Urothelium cell line (cell line): ENCODE measurements at places on chromosomes 16 and 17.

DNA sequence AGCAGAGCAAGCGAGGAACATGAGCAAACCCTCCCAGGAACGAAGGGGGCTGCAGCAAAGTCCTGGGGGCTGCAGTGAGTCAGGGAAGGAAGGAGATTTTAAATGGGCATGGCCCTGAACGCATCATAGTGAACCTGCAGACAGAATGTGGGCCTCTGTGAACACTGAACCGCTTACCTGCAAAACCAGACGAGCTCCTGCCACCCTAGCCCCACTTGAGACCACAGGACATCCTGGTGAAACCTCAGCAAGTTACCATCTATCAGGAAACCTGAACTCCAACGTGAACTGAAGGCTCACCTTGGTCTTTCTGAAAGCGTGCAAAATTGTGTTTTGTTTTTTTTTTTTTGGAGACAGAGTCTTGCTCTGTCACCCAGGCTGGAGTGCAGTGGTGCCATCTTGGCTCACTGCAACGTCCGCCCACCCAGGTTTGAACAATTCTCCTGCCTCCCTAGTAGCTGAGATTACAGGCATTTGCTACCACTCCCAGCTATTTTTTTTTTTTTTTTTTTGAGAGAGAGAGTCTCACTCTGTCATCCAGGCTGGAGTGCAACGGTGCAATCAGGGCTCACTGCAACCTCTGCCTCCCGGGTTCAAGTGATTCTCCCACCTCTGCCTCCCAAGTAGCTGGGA, 30.8 kb downstream of the FANCA start:
- no peak for DNase-seq

DNA sequence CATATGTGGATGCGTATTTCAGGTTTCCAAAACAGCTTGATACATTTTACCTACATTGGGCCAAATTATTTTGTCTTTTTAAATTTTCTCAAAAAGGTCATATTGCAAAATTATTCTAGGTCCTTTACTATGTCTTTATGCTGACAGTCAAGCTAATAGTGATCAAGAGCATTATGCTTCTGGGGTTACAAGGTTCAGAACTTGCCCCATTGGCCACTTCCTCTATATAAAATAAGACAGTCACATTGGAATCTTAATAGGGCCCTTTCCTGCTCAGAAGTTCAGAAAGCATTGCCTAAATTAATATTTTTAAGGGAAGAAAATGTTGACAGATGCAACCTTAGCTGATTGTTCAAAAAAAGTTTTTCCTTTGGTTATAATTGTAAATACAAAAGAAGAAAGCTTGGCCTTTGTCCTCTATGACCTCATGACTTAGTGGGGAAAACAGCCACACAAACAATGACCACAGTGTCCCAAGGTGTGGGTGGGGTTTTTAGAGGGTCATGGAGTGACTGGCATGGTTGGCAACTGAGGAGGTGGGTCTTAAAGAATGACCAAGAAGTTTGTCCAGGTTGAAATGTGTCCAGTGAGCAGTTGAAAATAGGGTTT, 11.8 kb upstream of the RAB11FIP4 start:
- no peak for DNase-seq

- no peak for DNase-seq
Measured at GRCh38 chr16:29009838-29010166, 24.9 kb downstream of the LAT start.

DNA sequence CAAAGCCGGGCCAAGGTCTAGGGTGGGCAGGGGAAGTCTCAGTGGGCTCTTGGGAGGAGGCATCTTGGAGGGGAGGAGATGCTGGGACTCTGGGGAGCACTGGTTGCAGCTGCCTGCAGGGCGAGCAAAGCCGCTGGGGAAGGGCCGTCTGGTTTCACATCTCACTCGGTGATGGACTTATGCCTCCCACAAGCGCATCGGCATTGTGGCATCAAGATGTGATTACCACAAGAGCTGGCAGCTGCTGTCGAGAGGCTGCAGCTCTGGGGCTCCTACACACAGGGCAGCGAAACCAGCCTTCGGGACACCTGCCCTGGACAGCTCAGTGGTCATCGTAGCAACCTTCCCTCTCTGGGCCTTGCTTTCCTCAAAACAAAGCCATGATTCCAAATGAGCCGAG, 3.1 kb upstream of the KCNJ12 start:
- no peak for DNase-seq

- DNase-seq, result no peak
Measured at GRCh38 chr17:73847952-73848351, 203.7 kb upstream of the SDK2 start.

GRCh38 chr16:80990577-80990976, 16.1 kb downstream of the CMC2 start:
- DNase-seq, result no peak

DNA sequence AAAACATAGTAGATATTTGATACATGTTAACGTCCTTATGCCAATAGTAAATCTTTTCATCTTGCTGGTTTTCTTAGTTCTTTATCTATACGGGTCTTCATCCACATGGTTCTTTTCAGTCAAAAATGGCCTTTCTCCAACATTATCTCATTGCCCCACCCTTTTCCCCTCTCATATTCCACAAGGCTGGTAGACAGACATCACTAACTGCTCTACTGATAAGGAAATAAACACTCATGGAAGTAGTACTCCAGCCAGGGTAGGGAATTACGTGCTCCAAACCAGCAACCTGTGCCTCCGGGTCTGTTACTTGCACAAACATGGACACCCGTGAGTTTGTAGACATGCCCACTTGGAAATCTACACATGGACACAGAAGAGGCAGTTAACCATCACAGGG, 141.4 kb downstream of the XYLT1 start:
- no peak for DNase-seq

DNA sequence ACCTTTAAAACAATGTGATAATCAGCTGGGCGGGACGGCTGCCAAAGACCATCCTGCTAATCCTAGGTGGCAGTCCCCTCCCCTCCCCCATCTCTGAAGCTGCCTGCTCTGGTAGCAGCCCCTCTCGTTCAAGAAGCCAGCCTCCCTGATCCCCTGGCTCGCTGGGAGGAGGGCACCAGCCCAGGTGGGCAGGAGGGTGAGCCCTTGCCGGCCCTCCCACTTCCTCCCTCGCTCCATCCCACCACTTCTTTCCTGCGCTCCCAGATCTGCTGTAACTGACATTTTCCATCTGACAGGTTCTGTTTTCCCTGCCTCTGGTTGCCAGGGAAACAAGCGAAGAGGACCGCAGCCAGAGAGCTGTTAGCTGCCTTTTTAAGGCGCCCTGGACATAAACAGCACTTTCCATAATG, 155.7 kb upstream of the TNRC6C start:
- DNase-seq, result peak; percentile 50

DNA sequence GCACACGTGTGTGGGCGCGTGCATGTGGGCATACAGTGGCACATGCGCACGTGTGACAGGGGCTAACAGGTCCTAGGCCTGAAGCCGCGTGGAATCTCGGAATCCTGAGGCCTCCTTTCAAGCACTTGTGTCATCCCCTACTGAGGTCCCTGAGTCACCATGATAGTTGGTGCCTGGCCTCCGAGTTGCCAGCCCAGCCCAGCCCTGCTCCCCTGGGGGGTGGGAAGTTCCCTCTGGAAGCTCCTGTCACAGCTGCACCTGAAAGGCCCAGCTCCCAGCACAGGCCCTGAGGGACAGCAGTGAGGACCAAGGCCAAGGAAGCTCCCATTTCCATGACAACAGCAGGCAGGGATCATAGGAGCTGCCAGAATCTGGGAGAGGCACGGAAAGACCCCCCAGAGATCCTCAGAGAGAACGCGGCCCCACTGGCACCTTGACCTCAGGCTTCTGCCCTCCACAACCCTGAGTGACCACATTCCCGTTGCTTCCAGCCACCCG, 35.4 kb upstream of the ENPP7 start:
- no peak for DNase-seq

DNA sequence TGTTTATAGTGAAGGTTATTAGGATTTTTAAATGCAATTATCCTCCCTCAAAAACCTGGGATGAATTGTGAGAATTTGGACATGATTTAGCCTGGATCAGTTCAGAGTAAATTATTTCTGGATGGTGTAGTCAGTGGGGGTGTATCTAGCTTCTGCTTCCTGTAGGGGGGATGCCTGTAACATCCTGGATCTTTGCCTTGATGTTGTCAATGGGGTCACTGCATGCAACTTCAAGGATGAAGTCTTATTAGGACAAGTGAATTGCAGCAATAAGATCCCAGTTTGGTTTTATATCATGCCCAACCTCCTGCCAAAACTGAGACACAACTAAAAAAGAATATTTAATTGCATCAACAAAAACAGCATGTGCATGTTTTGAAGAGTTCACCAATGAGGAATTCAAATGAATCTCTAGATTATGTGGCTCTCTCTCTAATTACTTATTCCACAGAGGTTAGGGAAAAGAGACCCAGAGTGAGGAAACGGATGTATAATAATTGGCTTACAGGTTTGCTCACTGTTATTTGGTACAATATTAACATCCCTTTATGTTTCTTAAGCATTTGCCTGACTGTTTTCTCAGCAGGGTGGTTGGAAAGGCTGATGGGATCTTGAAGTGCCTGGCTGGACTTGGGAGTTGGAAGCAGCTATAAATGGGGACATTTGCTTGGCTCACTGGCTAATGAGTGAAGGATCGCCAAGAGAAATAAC, 159.8 kb downstream of the HS3ST3B1 start:
- no peak for DNase-seq

DNA sequence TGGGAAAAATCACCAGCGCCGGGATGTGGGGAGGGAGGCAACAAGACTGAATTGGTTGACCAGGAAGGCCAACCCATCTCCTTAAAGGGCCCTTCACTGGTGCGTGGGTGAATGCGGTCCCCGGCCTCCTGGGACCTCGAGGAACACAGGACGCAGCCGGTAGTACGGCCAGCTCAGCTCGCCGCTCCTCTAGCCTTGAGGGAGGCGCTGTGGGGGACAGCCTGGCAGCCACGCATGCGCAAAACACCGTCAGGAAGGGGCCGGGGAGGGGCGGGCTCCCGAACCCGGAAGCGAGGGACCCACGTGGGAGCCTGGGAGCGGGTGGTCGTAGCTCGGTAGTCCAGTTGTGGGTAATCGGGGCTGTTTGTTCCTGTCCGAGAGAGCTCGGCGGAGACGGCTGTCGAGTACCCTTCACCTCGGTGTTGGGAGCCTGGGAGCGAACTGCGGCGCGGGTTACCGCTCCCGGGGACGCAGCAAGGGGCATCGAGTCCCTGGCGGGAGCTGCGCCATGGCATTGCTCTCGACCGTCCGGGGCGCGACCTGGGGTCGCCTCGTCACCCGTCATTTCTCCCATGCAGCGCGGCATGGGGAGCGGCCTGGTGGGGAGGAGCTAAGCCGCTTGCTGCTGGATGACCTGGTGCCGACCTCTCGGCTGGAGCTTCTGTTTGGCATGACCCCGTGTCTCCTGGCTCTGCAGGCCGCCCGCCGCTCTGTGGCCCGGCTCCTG, at the start of gene MRM1:
Gene MRM1 (plus strand): TSS at position 281 of the 727 bp plus-strand sequence. CDS start 228 bp downstream, at position 509.
- peak; percentile 98 for DNase-seq

- no peak for DNase-seq
Measured at GRCh38 chr17:14904386-14904785, 360.7 kb downstream of the PMP22 start.

GRCh38 chr16:31322500-31322899, 32.5 kb upstream of the ITGAX start:
- DNase-seq, result no peak

GRCh38 chr17:71115669-71115972, 946.3 kb downstream of the KCNJ2 start:
- no peak for DNase-seq

DNA sequence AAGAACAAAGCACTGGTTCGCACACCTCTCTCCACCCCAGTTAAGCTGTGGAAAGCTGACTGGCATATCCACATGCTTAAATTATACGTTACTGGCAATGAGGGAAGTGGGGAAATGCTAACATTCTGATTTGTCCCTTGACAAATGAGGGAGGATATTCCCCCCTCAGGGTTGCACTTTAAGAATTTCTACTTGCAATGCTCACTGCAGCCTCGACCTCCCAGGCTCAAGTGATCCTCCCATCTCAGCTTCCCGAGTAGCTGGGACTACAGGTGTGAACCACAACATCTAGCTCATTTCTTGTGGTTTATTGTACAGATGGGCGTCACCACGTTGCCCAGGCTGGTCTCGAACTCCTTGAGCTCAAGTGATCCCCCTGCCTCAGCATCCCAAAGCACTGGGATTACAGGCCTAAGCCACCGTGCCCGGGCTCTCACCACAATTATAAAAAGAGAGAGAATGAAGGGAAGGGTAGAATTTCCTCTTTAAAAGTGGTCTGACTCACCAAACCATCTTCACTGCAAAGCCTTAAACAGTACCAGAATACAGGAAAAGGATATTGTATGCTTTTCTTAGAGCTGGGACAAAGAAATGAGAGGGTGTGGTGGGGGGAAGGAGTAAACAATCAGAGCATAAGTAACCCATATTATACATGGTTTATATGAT, 38.9 kb downstream of the KANSL1 start:
- no peak for DNase-seq

- DNase-seq, result no peak
Measured at GRCh38 chr17:27670791-27671590, 40.0 kb downstream of the LGALS9 start.

DNA sequence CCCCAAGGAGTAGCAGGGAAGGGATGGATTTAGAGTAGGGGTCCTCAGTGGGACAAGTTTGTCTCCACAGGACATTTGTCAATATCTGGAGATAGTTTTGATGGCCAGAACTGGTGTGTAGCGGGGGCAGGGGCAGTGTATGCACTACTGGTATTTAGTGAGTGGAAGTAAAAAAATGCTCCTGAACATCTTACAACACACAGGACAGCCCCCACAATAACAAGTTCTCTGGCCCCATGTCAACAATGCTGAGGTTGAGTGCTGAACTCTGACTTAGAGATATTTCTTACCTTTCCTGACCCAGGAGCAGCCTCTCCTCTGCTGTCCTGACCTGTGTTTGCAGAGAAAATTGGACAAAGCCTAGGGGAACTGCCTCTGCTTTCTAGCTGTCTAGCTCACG, 365.8 kb downstream of the HAPSTR1 start:
- DNase-seq, result no peak

DNA sequence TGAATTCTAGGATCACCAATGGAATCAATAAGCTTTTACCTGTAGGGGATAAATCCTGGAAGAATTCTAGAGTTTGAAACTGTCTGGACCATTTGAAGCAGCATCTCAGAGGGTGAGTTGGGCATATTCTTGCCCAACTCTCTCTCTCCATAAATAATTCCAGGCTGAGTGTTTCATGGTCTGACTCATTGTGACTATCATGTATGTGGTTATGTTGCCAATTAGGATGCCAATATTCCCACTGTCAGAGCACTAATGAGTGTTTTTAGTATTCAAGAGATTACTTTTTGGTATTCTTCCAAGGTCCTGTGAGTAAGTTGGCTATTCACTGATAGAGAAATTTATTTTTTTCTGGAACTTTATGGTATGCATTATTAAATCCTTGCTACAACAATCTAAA, 456.9 kb downstream of the TOX3 start:
- DNase-seq, result peak; percentile 38

DNA sequence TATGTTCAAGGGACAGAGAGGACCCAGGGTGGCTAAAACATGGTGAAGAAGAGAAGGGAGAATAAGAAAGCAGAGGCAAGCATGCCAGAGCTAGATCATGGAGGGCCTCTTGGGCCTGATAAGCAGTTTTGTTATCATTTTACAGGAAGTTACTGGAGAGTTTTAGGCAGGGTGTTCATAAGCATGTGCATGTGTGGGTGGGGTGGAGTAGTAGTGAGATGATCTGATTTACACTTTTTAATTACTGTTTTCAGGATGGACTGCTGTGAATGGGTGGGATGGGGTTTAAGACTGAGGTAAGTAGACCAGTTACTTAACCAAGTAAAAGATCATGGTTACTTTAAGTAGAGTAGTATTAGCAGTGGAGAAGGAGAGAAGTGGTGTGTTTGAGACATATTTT, 173.6 kb downstream of the PHKB start:
- no peak for DNase-seq

- DNase-seq, result no peak
Measured at GRCh38 chr16:89315271-89315670, 97.8 kb downstream of the ZNF778 start.
